ENCODE measurements at places on chromosomes 7 and 10.

DNA sequence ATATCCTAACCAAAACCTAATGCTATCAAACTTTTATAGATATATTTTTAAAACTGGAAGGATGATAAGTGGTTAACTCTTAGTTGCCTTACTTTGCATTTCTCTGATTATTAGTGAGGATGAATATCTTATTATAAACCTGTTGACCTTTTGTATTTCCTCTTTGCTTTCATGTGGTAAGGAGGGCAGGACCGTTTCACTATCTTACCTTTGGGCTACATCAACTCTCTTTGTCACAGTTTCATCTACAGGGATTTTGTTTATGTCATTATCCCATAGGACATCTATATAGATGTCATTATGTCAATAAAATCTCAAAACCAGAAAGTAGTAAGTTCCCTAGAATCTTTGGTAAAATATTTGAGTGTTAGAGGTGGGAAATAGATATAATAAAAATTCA is 219.3 kb downstream of the THSD7A start:
- DNase-seq: no peak

- DNase-seq: no peak
These were observed 41.4 kb upstream of the NPFFR1 start for GRCh38 chr10:70324951-70325781.

DNA sequence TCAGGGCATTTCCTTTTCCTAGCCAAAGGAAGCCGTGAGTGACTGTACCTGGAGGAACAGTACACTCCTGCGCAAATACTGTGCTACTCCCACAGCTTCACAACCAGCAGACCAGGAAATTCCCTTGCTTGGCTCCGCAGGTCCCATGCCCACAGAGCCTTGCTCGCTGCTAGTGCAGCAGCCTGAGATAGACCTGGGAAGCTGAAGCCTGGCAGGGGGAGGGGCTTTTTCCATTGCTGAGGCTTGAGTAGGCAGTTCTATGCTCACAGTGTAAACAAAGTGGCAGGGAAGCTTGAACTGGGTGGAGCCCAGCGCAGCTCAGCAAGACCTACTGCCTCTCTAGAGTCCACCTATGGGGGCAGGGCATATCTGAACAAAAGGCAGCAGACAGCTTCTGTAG is 291.2 kb downstream of the HGF start:
- DNase-seq: no peak

DNA sequence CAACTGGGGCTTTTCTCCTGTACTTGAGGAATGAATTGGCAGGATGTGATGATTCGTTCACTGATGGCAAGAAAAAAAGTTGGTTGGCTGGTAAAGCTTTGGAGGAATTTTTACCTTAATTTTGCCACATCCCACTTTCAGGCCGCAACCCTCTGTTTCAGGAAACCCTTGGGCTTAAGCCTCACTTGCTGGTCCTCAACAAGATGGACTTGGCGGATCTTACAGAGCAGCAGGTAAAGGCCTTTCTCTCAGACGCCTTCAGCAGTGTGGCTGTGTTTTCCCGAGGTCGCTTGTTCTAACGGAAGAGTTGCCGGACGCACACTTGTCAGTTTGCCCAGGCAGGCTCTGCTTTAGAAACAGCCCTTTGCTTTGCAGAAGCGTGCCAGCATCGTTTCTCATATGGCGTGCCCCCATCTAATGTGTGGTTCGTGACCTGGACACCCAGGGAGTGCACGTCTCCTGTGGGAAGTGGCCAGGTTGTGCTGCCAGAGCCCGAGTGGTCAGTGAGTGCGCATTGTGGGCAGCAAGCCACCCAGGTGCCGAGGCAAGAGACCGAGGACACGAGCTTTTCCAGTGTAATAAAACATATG is 2.2 kb downstream of the MTG1 start:
- DNase-seq: no peak

GRCh38 chr7:123616223-123616622 is 14.6 kb downstream of the ASB15 start:
- no peak for DNase-seq
